ENCODE measurements at places on chromosomes 6 and 20.

DNA sequence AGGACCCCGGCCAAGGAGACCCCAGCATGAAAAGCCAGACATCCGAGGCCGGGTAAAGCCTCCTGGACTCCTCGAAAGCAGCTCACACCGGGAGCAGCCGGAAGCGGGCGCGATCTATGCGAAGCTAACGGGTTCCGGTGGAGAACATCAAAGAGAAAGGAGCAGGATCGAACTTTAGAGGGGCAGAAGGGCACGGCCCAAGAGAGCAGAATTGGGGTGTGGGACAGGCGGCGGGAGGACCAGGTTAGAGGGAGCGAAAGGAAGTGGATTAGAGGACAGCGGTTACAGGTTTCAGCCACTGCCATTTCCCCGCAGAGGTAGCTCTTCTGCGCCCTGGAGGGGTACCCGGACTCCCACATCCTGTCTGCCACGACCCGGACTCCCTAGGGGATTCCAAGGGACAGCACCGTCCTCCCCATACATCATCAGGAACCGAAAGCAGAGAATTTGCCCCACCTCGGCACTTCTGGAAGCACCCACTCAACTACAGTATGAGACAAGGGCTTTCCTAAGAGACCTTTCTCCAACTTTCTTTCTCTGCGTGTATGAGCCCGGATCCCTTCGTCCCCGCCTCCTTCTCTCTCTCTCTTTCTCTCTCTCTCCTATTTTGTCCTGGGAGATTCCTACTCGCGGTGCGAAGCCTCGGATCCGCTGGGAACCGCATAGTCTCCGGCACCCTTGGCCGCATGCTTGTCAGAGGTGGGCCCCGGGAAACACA, 507 bp upstream of the VGLL2 start:
- no peak for DNase-seq

DNA sequence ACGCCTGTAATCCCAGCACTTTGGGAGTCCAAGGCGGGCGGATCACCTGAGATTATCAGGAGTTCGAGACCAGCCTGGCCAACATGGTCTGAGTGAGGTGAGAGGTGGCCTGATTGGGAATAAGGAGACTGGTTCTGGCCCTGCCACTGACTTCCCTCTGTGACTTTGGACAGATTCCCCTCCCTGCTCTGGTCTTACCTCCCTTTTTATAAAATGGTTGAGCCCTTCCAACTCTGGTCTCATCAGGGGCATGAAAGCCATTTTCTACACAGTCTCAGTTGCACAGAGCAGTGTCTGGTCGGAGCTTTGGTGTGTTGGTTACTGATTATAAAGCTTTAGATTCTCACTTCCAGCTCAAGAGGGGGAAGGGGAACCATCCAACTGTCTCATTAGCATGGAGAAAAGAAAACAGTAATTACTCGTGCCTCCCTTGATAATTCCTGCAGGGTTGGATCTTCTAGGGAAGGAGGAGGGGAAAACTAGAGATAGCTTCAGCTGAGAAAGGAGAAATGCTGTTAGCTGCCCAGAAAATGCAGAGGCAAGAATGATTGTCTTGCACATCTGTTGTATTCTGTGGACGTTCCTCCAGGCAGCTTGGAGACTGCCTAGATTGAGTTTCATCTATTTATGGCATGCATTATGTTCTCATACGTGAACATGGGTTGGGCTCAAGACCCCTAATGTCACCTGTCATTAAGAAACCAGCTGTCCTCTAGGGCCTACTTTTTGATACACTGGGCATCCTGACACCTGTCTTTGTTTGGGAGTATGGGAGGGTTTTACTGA, 30.4 kb downstream of the RALY start:
- no peak for DNase-seq

- no peak for DNase-seq
Observed at GRCh38 chr6:158754738-158755137, 64.4 kb downstream of the EZR start.

- DNase-seq = no peak
Observed at GRCh38 chr6:43493833-43494232, 16.3 kb downstream of the LRRC73 start.

DNA sequence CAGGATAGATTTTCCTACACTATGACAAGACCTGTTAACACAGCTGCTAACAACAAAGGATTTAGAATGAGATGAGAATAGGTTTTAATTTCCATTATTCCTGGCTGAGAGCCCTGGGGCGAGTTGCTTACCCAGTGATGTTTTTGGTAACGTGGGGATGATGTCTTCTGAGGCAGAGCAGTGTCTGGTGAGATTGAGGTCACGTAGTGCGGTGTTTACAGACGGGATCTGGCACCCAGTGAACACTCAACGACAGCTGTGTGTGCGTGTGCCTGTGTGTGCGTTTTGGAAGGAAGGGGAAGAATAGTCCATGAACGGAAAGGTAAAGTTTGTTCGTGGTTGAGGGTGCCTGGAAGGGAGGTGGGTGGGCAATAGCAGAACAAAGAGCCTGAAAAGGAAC, 384.7 kb downstream of the C6orf118 start:
- no peak for DNase-seq

All from hematopoietic multipotent progenitor cell treated with erythropoietin and hydrocortisone succinate and interleukin-3 and kit ligand, for 6 days (in vitro differentiated cells).